SJSA1 (cell line): ENCODE measurements at places on chromosomes 12 and 14. TPM values are rescaled to one million over a fixed set of nuclear protein-coding genes. Genes with fewer than 3 reads are reported as not detected.

Gene VEZT
- total RNA-seq, result 73.2 and 80.4 TPM in 2 replicates

Gene KRT79
- total RNA-seq, result 0.08 and 1.1 TPM in 2 replicates

DNA sequence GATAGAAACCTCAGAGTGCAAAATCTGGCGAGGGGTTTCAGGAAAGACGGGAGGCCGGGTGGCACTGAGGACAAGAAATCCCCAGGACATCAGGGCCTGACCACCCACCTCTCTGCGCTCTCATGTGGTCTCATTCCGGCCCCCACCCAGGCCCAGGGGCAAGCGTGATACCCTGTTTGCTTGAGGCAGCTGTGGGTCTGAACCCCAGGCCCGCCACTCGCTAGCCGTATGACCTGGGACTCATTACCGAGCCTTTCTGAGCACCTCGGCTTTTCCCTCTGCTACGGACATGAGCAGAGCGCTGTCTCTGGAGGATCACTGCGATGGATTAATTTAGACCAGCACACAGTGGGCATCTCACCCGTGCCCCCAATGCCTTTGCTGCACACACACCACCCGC lies 25.5 kb upstream of the BCDIN3D start:
- no peak overlapping the region for H3K27ac ChIP-seq
- no peak overlapping the region for H3K4me3 ChIP-seq
- DNase-seq, result no peak
- no peaks in the 10 kb centered on the region; the same call in 1 of the 2 replicates for H3K27me3 ChIP-seq

DNA sequence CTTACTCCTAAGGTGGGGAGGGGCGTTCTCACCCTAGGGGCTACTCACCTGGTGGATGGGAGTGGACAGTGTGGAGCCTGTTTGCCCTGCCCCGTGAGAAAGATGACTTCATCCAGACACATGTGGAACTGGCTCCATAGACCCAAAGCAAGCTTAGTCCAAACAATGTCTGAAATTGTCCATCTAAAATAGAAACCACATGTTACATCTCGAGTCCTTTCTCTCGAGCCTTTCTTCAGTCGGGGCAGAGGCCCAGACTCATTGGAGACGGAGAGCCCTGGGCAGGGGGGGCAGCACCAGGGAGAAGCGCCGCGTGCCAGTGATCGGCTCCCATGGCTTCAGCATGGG lies 4.3 kb downstream of the SIVA1 start:
- peaks cover 74% of the 10 kb centered on the region for H3K36me3 ChIP-seq
- no peak for DNase-seq
- no peak overlapping the region for H3K4me3 ChIP-seq
- no peak overlapping the region for H3K27ac ChIP-seq

DNA sequence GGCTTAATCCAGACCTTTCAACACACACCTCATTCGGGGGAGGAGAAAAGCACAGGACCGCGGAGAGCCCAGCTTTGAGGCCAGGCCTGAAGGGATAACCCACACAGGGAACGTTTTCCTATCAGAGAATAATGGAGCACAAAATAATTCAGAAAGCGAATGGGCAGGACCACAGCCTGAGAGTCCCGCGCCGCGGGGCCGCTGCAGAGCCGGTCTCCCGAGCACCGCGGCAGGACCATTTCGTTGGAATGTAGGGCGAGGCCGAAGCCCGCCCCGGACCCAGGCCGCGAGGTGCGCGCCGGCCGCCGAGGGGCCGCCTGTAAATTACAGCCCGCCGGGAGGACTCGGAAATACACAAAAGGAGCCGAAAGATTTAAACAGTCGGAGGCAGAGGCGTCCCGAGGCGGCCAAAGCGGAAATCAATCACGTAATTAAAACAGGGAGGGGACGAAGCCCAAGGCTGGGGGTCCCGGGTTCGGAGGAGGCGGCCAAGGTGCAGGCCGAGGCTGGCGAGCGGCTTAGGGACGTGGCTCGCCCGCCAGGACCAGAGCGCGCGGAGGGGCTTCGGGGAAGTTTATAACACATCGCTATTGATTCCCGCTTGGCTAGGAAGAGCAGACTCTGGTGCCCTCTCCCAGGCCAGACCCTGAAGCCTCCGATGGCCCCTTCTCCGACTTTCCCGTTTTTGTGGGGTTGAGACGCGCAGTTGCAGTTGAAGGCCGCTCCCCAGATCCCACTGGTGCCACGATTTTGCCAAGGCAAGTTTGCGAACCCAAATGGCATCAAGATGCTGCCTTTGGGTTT lies 6.3 kb upstream of the HOXC4 start:
- no peak for DNase-seq
- peaks cover 11% of the 10 kb centered on the region for H3K4me1 ChIP-seq
- no peak overlapping the region for H3K4me3 ChIP-seq
- no peak overlapping the region for H3K27ac ChIP-seq
- H3K27me3 ChIP-seq, result no peaks in the 10 kb centered on the region
- 0 out of 2 replicates have a peak, but pooled peaks cover 4% of the 10 kb centered on the region for H3K36me3 ChIP-seq

DNA sequence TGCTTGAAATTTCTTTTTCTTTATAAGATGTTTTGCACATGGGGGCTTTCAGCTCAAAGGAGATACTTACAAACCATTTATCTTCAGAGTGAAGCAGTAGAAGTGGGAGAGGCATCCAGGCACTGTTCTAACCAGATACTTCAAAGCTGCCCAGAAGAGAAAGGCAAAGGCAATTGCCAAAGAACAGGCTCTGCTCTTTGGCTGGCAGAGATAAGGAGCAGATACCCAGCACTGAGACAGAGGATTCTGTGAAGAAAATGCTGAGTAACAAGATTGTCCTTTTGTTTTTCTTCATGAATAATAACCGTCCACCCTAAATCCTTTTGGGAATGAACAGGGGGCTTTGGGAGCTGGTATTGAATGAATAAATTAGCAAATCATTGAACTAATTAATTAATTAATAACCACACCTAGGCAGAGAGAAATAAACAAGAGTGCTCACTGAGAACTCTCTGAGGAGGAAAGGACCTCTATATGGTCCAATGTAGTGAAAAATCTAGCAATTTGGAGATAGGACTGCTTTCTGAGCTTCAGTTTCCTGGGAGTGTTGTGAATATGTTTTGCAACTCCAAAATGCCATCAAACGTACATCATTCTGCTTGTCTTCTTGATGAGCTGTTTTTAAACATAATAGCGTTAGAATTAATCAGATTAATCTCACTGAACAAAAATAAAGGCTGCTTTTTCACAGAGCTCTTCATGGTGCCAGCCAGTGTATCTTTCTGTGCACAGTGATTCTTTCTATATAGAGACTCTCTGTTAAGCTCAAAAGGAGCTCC lies 192.8 kb upstream of the AMIGO2 start:
- H3K4me1 ChIP-seq, result peaks cover 64% of the 10 kb centered on the region
- H3K36me3 ChIP-seq, result 0 out of 2 replicates have a peak, but pooled peaks cover 3% of the 10 kb centered on the region
- DNase-seq, result no peak
- no peak overlapping the region for H3K4me3 ChIP-seq
- no peaks in the 10 kb centered on the region for H3K27me3 ChIP-seq

- no peak for DNase-seq
- H3K4me1 ChIP-seq, result no peaks in the 10 kb centered on the region
- H3K27me3 ChIP-seq, result no peaks in the 10 kb centered on the region
- no peak overlapping the region for H3K27ac ChIP-seq
- H3K4me3 ChIP-seq, result no peak overlapping the region
- no peaks in the 10 kb centered on the region for H3K36me3 ChIP-seq
These were observed 38.3 kb downstream of the SLC6A15 start for GRCh38 chr12:84874125-84874824.

GRCh38 chr12:108308395-108309085 lies 30.6 kb downstream of the CMKLR1 start:
- no peaks in the 10 kb centered on the region; the same call in 1 of the 2 replicates for H3K4me1 ChIP-seq
- no peak for DNase-seq

Gene ACOT4
- total RNA-seq, result 1.1 and 2.1 TPM in 2 replicates

Gene PTCSC3
- not detected in 2 replicates for total RNA-seq

DNA sequence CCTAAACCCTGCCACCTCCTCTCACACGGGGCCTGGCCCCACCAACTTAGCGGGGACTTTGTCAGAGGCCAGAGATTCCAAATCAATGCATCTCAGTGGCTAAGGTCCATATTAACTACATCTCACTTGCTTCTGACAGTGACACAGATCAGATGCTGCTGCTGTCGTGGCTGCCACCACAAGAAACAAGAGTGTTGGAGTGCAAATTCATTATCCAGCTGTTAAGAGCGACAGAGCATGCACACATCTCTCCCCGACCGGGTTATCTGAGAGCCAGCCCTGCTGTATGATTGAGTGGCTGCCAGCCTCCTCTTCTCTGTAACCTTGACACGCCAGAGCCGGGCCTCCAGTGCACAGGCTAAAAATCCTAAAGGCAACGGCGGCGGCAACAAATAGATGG lies 40.2 kb downstream of the SPRING1 start:
- no peak for DNase-seq
- no peak overlapping the region for H3K4me3 ChIP-seq
- H3K36me3 ChIP-seq, result no peaks in the 10 kb centered on the region
- peaks cover 4% of the 10 kb centered on the region; the same call in 1 of the 2 replicates for H3K27me3 ChIP-seq

Gene SVOP
- not detected in 2 replicates for total RNA-seq

DNA sequence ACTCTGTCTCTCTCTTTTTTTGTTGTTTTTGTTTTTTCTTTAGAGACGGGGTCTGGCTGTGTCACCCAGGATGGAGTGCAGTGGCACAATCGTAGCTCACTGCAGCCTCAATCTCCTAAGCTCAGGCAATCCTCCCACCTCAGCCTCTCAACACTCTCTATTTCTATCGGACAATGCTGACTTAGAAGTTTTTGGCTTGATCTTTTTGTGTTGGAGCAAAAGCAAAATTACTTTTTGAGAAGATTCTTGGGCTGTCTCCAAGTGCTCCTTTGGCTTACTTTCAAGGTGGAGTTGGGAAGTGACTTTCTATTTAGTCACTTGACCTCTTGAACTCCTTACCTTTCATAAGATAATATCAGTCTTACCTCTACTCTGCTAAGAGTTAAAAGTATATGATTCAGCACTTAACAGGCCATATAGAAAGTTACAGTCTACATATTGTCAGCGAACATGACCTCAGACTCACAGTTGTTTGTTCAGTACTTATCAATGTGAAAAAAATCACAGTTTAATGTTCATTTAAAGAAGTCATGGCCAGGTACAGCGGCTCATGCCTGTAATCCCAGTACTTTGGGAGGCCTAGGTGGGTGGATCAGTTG lies 15.4 kb upstream of the MIA2 start:
- no peaks in the 10 kb centered on the region for H3K4me1 ChIP-seq
- no peaks in the 10 kb centered on the region for H3K36me3 ChIP-seq
- no peak overlapping the region for H3K27ac ChIP-seq
- H3K4me3 ChIP-seq, result no peak overlapping the region
- DNase-seq, result no peak
- no peaks in the 10 kb centered on the region for H3K27me3 ChIP-seq

Gene NUBPL
- total RNA-seq, result 7.5 and 9.7 TPM in 2 replicates

DNA sequence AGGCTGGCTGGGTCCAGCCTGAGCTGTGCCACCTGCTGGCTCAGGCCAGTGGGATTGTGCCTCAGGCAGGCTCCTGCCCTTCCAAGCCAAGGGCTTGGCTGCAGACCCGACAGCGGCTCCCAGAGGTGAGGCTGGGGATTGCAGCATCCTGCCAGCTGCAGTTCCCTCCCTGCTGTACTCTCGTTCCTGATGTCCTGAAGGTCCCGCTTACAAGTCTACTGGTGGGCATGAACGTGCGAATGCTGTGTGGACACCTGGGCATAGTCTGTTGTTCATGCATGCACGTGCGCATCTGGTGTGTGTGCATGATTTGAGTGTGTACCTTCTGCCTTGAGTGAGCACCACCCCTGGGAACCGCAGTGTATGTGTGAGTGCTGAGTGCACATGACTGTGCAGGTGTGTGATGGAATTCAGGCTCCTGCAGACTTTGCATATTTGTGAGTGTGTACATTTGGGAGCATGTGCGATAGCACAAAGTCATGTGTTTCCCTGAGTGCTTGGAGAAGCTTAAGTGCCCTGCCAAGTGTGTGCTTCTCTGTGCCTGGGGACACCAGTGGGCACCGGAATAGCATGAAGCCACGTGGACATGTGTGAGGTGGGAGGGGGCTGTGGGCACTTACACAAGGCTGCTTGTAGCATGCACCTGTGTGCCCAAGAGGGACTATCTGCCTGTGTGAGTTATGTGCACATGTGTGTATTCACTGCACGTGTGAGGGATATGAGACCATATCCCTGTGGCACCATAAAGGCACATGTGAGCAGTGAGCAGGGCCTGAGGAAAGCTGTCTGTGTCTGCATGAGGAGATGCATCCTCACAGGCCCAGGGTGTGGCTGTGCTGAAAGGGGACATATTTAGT lies 19.3 kb upstream of the KRT7 start:
- H3K4me1 ChIP-seq, result peaks cover 39% of the 10 kb centered on the region
- H3K4me3 ChIP-seq, result no peak overlapping the region
- peak; percentile 87 for DNase-seq
- H3K27ac ChIP-seq, result no peak overlapping the region

DNA sequence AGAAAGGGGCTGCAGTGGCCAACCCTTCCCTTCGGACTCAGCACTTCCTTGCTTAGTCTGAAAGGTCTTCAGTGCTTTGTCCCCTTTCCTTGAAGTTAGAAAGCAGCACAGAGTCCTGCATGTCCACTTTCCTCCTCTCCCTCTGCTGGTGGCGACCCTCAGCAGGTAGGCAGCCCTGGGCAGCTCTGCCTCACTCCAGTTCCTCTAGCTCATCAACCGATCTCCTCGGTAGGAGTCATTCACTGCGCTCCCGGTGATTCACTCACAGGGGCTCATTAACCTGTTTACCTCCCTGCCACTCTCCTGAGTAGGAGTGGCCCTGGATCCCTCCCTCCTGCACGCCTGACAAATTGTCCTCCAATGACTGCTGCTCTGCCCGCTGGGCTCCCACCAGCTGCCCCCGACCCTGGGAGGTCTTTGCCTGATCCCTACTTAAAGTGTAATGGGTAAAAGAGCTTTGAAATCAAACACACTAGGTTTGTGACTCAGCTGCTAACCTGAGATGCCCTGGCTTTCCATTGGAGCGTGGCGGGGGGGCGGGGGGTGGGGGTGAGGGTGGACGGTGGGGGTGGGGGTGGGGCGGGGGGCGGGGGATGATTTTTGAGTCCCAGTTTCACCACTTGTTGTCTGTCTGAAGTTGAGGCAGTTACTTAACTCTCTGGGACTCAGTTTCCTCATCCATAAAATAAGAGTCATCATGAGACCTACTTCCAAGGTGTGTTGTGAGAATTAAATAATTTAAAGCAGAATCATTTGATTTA lies 4.2 kb downstream of the SCNN1A start:
- no peaks in the 10 kb centered on the region for H3K36me3 ChIP-seq
- H3K27ac ChIP-seq, result peak overlapping the region; percentile 67
- H3K4me3 ChIP-seq, result no peak overlapping the region
- peaks cover 43% of the 10 kb centered on the region for H3K4me1 ChIP-seq

DNA sequence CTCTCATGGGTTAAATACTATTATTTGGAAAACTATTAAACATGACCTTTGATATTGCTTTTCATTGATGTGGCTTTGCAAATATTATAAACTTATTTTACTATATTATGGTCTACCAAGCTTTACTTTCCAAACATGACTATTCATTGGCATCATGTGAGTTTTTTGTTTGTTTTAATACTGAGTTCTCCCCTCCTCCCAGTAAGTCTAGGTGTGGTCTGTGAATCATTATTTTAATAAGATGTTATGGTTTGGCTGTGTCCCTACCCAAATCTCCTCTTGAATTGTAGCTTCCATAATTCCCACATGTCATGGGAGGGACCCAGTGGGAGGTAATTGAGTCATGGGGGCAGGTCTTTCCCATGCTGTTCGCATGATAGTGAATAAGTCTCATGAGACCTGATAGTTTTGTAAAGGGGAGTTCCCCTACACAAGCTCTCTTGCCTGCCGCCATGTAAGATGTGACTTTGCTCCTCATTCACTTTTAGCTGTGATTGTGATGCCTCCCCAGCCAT lies 80.0 kb downstream of the BORCS5 start:
- H3K4me1 ChIP-seq, result peaks cover 16% of the 10 kb centered on the region
- no peaks in the 10 kb centered on the region for H3K27me3 ChIP-seq
- no peak overlapping the region for H3K4me3 ChIP-seq
- H3K27ac ChIP-seq, result no peak overlapping the region
- peaks cover 2% of the 10 kb centered on the region; the same call in 1 of the 2 replicates for H3K36me3 ChIP-seq
